ENCODE measurements at places on chromosomes 2 and 18.

- no peak for DNase-seq
Observed at GRCh38 chr2:183927406-183928325, 670.7 kb upstream of the ZNF804A start.

- no peak for DNase-seq
Observed at GRCh38 chr2:222969491-222969890, 82.5 kb upstream of the KCNE4 start.

- no peak for DNase-seq
Observed at GRCh38 chr2:86596118-86596517, 27.5 kb downstream of the RNF103 start.

DNA sequence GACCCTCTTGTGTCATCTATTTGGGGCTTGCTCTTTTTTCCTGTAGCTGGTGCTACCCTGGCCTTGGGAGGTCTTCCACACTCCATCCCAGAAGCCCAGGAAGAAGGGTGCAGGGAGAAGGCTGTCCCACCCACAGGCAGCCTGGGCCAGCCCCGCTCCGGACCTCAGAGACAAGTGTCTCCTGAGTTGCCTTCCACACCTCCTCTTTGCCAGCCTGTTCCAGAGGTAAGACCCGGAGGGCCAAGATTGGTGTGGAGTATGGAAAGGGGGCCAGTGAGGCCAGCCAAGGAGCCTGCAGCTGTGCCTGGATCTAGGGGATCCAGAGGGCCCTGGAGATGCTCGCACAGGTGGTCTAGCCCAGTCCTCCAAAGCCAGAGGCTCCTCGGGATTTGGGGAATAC is 40.5 kb downstream of the ST8SIA5 start:
- no peak for DNase-seq

GRCh38 chr2:134718023-134718816 is 580 bp downstream of the TMEM163 start:
- no peak for DNase-seq

GRCh38 chr18:70293166-70293565 is 4.3 kb downstream of the SOCS6 start:
- no peak for DNase-seq

DNA sequence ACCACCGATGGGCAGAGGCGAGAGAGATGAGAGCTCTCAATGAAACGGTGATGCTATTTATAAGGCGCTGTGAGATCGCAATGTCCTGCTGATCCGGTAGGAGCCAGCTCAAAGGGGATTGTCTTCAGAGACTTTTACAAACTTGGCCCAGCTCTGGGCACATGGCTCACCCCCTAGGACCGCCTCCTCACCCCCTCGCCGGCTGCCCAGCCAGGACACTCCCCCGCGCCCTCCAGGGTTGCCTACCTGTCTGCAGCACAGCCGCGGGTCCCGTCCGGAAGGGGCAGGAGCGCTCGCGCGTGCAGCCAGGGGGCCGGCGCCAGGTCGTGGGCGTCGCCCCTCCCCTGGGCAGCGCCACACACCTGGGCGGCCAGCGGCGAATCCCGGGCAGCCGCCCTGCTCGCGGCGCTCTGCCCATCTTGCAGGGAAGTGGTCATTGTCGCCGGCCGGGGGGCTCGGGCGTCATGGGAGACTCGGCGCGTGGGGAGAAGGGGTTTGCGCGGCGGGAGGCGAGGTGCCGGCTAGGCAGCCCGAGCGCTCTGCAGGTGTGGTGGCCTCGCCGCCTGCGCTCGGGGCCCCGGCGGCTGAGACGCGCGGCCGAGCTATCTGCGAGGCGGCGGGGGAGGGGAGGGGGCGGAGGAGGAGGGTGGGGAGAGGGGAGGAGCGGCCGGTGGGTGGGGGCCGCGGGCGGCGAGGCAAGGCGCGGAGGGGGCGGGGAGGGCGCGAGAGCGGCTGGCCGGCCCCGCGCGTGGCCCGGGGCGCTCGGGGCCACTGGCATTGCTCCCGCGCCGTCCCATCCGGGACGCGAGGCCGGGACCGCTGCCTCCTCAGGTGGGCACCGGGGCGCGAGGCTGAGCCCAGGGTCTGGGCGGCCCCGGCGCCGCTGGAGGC is at the start of gene GRB14:
Gene GRB14 (minus strand): TSS at position 610 of the 891 bp plus-strand sequence. CDS start 173 bp downstream, at position 437.
- DNase-seq: no peak

DNA sequence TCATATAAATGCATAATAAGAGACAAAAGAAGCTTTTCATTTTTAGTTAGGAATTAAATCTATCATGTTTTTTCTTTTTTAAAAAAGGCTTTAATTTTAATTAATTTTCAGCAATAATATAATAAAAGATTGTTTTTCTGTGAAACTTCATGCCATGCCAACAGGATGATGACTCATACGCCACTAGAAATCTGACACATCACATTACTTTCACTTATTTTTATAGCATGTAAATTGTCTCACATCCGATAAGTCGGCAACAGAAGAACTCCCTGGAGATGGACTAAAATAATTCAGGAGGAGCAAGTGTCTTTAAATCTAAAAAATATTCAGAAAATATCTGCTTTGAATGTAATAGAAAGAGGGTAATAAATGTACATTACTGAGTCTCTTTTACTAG is 1024.2 kb upstream of the ACVR2A start:
- no peak for DNase-seq

- no peak for DNase-seq
Observed at GRCh38 chr2:143128681-143129580, at the start of gene ARHGAP15. Gene ARHGAP15 (plus strand): TSS chr2:143129419.

DNA sequence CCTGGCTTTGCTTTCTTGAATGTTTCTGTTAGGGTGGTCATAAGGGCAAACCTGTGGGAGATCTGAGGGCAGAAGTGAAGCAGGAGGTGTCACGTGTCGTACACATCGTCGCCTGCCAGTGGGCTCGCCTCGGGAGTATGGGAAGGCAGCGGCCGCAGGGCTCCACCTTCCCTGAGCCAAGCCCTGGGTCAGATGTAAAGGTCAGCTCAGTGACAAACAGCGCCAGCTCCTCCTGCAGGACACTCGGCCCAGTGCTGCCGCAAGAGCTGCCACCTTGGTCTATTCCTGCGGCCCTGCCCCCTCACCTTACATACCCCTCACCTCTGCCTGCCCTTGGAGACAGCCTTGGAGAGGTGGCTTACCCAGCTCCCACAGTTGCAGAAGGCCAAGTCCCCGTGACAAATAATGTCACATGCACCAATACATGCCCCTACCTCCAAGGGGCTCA is 64.2 kb downstream of the PSMG2 start:
- DNase-seq: no peak

- DNase-seq: no peak
Observed at GRCh38 chr2:141887363-141887762, 243.5 kb downstream of the LRP1B start.

DNA sequence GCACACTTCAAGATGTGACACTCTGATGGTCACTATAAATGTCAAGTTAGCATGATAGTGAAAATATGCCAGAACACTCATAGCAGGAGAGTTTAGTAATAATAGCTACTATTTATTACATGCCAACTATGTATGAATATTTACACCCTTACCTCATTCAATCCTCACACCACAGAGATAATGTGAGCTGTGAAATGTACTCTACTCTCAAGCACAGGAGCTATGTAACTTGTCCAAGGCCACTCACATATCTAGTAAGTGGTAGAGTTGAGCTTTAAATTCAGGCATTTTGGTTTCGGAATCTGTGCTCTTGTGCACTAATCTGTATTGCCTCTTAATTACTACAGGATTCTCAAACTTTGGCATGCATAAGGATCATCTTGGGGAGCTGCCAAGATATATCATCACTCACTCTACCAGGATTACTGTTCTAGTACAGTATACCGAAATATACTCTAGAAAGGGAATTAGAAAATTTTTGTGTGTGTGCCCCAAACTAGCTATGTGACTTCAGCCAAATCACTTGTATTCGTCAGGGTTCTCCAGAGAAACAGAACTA is 154.3 kb downstream of the PLCL1 start:
- no peak for DNase-seq

DNA sequence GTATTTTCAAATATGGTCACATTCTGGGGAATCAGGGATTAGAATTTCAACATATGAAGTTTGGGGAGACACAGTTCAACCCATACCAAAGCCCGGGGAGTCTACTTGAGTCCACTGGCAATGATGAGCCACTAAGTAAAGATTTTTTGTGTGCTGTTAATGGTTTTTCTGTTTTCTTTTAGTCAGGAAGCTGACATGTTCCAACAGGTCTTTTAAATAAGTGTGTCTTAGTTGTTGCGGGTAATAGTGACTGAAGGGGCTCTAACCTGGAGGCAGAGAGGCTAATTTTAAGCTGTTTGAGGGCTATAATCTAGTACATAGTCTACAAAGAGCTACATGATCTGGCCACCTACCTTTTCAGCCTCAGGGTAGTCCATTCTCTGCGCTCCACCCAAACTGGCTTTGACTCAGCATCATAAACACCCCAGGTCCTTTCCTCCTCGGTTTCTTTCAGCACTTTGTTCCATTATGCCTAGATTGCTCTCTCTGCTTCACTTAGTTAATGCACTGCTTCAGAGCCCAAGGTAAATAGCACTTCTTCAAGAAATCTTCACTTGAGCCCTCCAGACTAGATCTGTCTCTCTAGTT is 17.6 kb upstream of the UBE2E3 start:
- no peak for DNase-seq

DNA sequence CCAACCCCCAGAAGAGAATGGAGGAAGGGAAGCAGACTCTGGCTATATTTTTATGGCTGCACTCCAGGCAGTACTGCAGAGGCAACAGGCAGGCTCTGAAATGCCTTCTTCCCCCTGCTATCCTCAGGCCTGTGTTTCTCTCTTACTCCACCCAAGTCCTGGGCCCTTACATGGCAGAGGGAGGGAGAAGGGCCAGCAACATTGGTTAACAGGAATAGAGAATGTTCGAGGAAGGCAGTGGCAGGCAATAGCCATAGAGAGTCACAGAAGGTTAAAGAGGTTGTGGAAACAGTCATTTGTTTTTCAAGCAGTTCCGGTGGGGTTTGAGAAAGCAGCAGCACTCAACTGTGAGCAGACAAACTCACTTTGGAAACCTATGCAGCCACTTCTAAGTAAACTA is 15.1 kb upstream of the DARS1 start:
- no peak for DNase-seq

- no peak for DNase-seq
Observed at GRCh38 chr18:26700728-26701127, 152.4 kb upstream of the KCTD1 start.

DNA sequence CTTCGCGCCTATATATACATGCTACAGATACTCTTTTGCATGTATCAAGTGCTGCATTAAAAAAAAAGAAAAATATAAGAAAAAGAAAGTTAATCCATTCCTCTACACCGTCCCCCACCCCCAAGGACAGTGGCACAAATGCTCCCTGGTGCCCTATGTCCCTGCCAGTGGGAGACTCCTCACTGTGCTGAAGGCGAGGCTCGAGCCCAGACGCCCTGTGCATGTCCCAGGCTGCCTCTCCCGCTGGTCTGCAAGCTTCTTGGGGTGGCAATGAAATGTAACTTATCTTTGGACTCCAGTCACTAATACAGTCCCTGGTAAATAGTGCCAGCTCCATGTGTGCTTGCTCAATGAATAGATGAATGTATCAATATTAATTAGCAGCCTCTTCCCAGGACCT is 185.6 kb upstream of the SMAD2 start:
- no peak for DNase-seq

- DNase-seq: no peak
Observed at GRCh38 chr2:203951366-203951902, 14.9 kb downstream of the ICOS start.

GRCh38 chr2:120722568-120723421 is 12.9 kb upstream of the GLI2 start:
- no peak for DNase-seq

- DNase-seq: no peak
Observed at GRCh38 chr2:237731663-237732062, 66.9 kb upstream of the RBM44 start.

- DNase-seq: no peak
Observed at GRCh38 chr2:186912979-186913378, 64.0 kb upstream of the ZSWIM2 start.

DNA sequence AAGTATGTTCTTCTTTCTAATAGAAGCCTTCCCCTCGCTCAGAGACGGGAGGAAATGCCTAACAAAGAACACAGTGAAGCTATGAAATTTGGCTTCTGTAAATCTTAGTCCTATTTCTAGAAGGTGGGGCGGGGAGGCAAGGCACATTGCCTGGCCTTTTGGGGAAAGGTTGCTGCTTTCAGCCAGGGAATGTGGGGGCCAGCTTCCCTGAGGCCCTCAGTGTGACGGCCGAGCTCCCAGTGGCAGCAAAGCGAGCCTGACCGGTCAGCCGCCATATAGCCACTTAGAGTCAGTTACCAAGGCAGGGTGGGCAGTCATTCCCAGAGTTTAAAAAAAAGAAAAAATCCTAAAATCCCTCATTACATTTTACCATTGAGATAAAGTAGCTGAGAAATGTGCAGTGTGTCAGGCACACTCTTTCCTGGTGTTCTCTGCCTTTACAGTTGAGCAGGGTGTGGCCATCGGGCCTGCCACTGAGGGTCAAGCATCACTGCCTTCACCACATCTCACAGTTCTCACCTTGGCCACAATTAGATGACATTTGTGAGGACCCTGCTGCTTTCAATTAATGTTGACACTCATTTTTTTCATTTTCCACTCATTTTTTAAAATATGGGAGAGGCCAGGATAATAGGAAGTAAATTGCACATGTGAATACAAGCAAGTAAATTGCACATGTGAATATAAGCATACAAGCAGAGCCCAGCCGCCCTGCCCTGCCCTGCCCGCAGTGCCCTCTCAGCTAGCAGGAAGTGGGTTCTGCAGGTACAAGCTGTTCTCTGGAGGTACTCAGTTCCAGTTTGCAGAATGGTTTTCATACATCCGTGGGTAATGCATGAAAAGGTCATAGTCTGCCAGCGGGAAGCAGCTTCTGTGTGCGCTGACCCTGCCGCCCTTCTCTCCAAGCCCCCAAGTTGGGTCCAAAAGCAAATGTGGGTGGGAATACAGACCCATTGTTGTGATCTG is 76.9 kb downstream of the WDSUB1 start:
- DNase-seq: no peak

DNA sequence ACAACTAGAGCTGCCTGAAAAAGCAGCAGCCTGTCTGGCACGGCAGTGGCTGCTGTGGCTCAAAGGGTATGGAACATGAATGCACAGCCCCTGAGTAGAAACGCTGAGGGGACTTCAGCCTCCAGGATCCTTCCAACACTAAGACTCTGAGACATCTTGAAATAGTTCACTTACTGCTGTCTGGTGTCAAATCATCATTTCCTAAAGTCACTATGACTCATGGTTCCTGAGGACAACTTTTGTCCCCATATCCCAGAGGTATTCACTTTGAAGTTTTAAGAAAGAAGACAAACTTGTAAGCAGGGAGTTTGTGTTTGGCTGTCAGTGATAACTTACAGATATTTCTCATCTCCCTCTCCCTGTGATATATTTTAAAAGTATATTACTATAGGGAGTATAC is 33.3 kb upstream of the NEB start:
- DNase-seq: no peak

DNA sequence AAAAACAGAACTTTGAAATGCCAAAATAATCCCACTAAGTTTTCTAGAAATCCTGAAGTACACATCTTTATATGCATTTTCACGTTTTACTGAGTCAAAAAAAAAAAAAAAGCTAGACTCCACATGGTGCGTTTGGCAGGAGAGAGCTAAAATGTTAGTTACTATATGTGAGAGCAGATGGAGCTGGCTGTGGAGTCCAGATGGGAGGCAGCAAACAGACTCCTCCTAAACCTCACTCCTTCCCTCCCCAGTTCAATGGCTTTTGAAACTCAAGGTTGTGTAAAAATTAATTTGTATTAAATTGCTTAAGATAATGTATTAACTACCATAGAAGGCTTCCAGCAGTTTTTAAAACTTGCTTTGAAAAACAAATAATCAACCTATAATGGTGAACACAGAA is 248.8 kb downstream of the AGPS start:
- DNase-seq: no peak

- no peak for DNase-seq
Observed at GRCh38 chr2:10380048-10380926, 67.8 kb downstream of the ODC1 start.

GRCh38 chr2:101097638-101098037 is 53.5 kb downstream of the TBC1D8 start:
- no peak for DNase-seq
